Activated effector memory CD4-positive, alpha-beta T cell treated with anti-CD3 and anti-CD28 coated beads, Interleukin-2, amount 50 U/mL, for 16 hours (primary cell): ENCODE measurements at places on chromosomes 12 and 14.

DNA sequence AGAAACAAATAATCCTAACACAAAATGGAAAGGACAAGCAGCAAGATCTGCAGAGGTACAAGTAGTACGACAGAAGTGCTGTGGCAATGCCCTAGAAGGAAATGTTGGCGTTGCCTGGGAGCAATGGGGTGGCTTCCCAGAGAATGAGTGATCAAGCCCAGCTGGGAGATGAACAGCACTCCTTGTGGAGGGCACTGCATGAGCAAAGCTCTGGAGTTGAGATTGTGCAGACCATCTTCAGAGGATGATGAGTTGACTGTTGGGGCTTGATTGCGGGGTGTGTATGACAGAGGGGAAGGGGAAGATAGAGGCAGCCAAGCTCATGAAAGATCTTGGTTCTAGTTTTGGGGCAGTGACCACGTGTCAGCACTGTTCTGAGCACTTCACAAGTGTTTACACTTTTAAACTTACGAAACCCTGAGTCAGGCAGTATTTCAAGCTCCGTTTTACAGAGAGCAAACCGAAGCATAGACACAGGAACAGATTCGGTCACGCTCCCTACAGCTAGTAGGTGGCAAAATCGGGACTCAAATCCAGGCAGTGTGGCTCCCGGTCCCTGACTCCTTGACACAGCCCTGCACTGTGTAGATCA, 127.2 kb upstream of the LHX5 start:
- DNase-seq: no peak

DNA sequence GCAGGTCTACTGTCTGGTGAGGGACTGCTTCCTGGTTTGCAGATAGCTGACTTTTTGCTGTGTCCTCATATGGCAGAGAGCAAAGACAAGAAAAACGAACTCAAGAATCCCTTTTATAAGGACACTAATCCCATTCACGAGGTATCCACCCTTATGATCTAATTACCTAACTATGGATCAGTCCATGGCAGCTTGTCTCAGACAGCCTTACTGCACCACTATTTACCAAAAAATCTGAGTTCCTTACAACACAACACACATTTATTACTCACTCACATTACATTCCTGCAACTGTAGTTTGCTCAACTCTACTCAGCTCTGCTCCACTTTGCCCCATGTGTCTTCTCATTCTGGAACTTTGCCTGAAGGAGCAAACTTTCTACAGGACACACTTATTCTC, 10.1 kb upstream of the SLC6A15 start:
- no peak for DNase-seq

DNA sequence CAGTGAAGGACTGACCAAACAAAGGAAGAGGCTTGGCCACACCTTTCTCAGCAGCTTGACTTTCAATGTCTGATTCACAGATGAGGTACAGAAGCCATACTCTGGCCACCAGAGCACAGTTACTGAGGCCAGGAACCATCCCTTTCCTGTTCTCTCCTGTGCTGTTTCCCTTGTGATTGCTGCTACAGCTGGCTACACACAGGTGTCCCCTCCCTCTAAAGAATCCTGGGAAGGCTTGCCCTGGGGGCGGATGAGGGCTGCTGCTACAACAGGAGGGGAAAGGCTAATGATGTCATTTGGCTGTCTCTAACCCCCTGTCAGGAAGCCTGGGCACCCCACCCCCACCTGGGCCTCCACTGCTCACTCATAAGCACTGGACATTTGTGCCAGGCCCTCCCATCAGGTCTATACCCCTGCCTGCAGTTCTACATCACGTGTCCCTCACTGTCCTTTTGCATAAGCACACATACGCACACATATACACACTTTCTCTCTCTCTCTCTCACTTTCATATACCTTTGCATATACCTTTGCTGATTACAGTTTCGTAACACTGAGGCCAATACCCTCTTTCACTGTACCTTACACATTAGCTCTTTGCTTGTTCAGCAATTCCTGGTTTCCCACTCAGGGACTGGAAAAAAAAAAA, 41.4 kb downstream of the PRPF40B start:
- DNase-seq: no peak

DNA sequence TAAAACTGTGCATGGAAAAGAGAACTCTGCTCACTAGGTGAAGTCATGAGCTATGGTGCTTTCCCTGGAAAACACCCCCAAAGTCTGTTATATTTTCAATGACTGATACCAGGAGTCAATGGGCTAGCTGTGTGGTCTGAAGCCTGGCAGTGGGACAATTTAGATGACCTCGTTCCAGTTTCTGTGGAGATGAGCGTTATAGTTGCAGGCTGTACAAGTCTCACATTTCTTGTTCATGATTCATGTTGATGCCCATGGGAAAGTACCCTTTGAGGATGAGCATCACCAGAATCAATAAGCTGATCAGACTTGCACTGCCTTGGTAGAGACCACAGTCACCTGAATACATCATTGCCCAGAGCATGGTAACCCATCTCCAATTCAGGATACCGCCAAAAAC, 70.7 kb downstream of the NOVA1 start:
- no peak for DNase-seq

DNA sequence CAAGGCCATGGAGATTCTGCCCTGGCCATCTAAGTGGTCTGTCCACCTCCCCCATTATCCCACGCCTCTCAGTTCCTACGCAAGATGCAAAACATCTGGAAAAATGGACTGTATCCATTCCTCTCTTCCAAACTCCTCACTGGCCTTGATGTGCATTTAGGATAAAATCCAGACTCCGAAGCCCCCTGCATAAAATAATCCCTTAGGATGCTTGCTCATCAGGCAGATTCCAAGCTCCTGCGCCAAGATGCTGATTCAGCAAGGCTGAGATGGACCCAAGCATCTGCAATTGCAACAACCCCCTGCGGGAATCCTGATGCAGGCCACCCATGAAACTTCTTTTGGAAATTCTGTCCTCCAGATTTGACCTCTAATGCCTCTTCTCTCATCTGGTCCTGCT, 81.6 kb downstream of the SPRING1 start:
- DNase-seq: no peak

DNA sequence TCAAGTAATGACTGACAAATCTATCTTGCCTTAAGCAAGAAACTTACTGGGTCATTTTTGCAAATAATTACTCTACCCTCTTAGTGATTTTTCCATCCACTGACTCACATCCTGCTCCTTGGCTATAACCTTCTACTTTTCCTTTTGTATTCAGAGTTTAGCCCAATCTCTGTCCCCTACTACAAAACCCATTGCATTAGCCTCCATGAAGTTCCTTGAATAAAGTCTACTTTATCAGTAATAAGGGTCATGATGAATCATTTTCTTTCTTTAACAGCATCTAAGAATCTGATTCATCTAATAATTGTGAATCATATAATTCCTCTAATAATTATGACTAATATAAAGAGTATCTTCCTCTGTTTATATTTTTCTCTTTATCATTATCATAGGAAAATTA, 132.6 kb downstream of the NTS start:
- DNase-seq: no peak

DNA sequence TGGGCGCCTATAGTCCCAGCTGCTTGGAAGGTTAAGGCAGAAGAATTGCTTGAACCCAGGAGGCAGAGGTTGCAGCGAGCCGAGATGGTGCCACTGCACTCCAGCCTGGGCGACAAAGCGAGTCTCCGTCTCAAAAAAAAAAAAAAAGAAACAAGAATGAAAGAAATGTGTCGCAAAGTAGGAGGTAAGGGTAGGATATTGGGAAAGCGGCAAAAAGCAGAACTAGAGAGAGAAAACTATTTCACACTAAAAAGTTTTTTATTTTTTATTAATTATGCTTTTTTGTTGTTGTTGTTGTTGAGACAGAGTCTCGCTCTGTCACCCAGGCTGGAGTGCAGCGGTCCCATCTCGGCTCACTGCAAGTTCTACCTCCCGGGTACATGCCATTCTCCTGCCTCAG, 17.7 kb downstream of the SBNO1 start:
- DNase-seq: no peak

DNA sequence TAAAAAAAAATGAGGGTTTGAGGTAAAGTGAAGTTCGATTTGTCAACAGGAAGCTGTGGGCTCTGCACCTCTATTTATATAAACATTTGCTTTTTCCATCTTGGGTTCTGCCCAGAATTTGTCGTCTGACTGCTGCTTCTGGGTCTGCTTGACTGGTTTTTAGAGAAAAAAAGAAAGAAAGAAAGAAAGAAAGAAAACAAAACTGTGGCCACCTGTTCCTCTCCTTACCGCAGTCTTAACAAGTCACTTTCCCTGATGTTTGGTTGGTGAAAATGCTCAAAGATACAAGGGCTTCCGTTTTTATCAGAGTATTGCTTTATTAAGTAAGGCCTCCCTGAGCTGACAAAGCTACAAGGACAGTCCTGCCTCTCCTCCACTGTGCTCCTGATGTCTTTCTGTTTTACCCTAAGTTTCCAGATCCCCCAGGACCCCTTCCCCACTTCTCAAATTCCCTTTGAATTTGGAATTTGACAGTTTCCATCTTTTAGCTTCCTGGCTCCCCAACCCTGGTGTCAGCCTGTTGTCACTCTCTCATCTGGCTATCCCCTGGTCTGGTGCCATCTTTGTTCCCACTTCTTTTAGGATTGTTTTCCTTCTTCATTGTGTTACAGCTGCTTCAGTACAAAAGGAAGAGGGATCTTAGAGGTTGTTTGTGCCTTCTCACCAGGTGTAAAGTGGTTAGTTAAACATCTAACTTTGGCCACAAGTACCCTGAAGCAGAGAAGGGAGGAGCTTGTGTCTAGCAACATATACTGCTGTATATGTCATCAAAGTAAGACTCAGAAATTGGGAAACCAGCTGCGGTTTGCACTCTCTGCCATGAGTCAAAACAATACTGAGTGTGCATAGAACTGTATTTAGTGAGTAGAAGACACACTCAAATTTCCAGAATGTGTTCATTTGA, 18.0 kb downstream of the MFAP5 start:
- DNase-seq: peak; percentile 80

DNA sequence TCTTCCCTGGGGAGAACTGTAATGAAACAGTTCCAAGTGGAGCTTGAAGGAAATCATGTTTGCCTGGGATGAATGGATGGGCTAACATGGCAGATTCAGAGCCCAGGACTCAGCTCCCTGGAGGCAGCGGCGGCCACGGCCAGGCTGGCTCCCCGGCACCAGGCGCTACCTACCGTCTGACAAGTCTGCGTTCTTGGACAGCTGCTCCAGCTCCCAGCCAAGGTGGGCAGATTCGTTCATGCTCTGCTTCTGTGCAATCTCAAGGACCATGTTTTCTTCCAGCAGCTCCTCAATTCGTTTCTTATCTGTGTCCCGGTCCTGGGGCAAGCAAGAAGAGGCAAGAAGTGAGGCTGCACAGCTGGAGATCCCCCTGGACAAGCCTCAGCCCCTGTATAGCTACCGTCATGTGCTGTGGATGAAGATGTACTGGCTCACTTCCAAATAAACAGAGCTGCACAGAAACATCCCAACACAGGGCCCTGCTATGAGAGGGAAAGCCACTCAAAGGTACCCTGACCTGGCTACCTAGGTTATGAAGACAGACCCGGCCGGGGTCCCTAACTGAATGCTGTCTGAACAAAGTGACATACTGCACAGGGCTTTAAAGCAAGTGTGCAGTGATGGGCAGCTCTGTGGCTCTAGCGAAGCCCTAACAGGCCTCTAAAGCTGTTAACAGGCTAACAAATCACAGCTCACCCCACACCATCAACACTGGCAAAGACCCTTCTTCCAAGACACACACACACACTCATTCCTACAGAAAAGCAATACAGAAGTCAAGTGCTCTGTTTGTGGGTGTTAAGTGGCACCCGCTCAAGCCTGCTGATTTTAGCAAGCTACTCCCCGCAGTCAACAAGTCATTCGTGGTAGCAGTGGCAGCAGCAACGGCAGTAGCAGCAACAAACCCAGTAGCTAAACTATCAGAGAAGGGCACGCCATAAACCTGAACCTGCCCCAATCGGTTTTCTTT, 80.4 kb upstream of the GPR68 start:
- no peak for DNase-seq

DNA sequence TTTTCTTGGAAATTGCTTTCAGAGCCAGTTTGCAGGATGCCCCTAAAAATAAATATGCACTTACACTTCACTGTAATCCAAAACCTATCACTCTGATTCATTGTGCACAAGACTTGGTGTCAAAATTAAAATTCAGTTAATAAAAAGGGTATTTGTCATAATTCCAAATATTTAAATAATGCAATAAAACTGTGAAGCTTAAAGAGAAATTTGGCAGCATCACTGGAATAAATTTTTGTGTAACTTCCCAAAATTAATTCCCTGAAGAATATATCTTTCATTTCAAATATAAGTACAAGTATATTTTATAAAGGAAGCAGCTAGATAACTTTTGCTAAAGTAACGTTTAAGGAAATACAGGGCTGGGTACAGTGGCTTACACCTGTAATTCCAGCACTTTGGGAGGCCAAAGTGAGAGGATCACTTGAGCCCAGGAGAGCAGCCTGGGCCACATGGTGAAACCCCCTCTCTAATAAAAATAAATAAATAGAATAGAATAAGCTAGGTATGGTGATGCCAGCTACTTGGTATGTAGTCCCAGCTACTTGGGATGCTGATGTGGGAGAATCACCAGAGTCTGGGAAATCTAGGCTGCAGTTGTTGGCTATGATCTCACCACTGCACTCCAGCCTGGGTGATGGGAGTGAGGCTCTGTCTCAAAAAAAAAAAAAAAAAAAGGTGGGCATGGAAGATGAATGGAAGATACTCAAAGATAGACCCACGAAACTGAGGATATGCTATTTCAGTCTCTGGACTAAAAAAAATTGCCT, 233.8 kb downstream of the FBXL14 start:
- DNase-seq: no peak

GRCh38 chr12:83065562-83065961, 378.9 kb downstream of the TMTC2 start:
- no peak for DNase-seq

DNA sequence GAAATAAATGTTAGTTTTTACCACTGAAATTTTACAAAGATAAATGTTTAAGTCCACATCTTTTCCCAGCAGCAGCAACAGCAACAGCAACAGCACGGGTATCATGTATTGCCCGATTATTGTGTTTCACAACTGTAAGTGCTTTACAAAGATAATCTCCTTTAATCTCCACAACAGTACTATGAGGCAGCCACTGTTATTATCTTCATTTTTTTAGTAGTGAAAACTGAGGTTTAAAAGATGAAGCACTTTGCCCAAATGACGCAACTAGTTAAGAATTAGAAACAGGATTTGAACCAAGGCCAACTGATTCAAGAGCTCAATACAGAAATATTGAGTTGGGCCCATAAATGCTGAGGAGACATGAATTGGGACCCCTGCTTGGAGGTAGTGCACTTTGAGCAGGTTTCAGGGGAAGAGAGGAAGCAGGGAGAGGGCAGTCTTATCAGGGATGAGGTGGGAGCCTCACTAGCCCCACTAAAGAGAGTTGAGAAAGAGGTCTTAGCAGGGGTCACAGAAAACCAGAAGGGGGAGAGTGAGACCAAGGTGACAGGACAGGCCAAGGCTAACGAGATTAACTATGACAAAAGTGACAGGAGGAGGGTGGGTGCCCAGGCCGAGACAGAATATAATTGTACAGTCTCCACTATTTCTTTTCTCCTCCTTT, 15.3 kb downstream of the KRT2 start:
- DNase-seq: no peak

GRCh38 chr12:52323416-52324152, 2.4 kb upstream of the KRT83 start:
- peak; percentile 51 for DNase-seq
